ENCODE measurements at places on chromosomes 1 and 21.

DNA sequence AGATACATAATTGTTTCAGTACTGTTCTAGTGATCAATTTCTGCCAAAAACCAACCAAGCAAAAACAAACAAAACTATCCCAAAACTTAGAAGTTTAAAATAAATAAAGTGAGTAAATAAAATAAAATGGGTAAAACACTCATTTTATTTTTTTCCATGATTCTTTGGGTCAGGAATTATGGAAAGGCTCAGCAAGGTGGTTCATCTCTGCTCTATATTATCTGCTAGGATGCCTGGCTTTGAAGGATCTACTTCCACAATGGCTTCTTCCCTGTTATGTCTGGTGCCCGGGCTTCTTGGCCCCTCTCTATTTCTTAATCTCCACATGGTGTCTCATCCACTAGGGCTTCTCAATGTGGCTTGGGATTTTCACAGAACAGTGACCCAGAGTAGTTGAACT is 29.1 kb upstream of the ADAMTS1 start:
- DNase-seq = no peak

DNA sequence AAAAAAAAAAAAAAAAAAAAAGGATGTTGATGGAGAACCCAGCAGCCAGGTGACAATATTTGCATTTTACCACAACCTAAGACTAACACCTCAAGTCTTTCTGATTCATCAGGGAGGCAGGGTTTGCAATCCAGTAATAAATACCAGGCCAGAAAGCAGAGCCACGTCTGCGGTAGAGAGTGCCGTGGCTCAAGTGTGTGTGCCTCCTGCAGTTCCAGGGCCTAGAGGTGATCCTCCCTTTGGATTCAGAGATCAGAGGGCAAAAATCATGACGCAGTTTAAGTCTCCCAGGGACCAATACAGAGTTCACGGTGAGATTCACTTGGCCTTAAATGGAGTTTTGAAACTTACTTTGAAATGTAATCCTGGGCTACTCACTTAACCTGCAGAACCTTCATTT is 34.9 kb downstream of the TMCO4 start:
- DNase-seq = no peak

DNA sequence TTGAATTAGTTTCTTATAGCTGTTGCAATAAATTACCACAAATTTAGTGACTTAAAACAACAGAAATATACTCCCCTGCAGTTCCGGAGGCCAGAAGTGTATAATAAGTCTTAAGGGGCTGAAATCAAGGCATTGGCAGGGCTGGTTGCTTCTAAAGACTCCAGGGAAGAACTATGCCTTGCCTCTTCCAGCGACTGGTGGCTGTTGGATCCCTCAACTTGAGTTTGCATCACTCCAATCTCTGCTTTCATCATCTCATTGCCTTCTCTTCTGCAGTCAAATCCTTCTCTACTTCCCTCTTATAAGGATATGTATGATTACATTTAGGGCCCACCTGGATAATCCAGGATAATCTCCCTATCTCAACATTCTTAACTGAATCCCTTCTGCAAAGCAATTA is 19.1 kb upstream of the MED18 start:
- DNase-seq = no peak

DNA sequence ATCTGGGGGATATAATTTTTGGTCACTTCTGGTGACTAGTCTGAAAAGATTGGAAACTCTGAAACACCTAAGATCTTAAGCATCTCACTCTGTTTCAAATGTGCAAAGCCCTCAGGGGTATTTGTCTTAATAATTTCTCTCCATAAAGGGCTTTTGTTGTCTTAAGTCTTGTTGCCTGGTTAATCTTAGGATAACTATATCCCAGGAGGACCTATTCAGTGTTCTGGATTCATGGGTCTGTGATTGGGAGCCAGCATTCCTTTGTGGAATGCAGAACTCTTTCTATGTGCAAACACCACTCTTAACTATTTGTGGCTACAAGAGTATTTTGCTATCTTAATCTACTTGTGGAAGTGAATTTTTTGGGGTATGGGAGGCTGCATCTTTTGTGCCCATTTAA is 1573.0 kb upstream of the PRMT6 start:
- DNase-seq = no peak

DNA sequence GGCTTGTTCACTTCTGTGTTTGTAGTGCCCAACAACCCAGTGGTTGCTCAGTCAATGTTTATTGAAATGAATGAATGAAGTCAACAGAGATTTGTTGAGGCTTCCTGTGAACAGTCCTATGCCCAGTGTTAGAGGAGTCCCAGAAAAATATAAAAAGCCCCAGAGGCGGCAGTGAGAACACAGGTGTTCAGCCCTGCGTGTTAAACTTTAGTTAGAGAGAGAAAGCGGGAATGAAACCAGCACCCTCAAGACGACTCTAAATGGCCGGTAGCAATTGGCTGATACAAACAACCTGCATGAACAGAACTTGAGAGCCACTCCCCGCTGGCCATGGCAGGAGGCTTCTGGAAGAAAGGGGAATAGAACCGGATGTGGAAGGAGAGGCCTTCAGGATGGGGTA is 22.6 kb downstream of the TMEM51 start:
- no peak for DNase-seq

DNA sequence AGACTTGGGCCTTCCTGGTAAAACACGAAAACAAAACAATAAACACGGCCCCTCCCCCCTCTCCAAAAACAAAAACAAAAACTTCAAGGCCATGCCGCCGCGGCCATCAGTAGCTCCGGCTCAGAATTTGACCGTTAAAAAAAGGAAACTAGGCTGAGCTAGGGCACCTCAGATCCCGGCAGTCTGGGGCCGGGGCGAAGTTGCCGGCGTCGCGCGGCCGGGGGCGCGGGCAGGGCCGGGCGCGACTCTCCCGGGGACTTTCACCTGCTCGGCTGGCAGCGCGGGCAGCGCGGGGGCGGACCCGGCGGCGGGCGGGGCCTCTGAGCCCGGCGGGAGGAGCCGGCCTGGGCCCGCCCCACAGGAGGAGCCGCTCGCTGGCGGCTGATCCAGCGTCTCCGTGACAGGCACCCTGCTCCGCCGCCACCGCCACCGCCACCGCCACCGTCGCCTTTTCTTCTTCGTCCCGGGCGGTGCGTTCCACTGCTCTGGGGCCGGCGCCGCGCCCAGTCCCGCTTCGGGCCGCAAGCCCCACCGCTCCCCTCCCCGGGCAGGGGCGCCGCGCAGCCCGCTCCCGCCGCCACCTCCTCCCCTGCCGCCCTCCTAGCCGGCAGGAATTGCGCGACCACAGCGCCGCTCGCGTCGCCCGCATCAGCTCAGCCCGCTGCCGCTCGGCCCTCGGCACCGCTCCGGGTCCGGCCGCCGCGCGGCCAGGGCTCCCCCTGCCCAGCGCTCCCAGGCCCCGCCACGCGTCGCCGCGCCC is at the start of gene NOS1AP:
TSS of gene NOS1AP (plus strand) at position 358 of the 760 bp plus-strand sequence. CDS start 487 bp downstream, outside the sequence.
- peak; percentile 50 for DNase-seq

- DNase-seq = no peak
These were observed 8.5 kb downstream of the EDN2 start for GRCh38 chr1:41475859-41476567.
